ENCODE measurements at places on chromosomes 16 and 17.

DNA sequence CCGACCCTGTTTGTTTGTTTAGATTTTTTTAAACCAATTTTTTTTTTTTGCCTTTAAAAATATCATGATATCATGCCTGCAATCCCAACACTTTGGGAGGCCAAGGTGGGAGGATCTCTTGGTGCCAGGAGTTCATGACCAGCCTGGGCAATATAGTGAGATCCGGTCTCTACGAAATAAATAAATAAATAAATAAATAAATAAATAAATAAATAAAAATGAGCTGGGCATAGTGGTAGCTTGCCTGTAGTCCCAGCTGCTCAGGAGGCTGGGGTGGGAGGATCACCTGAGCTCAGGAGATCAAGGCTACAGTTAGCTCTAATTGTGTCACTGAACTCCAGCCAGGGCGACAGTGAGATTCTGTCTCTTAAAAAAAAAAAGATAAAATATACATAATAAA, 8.1 kb upstream of the IGF2BP1 start:
- no peak for DNase-seq

DNA sequence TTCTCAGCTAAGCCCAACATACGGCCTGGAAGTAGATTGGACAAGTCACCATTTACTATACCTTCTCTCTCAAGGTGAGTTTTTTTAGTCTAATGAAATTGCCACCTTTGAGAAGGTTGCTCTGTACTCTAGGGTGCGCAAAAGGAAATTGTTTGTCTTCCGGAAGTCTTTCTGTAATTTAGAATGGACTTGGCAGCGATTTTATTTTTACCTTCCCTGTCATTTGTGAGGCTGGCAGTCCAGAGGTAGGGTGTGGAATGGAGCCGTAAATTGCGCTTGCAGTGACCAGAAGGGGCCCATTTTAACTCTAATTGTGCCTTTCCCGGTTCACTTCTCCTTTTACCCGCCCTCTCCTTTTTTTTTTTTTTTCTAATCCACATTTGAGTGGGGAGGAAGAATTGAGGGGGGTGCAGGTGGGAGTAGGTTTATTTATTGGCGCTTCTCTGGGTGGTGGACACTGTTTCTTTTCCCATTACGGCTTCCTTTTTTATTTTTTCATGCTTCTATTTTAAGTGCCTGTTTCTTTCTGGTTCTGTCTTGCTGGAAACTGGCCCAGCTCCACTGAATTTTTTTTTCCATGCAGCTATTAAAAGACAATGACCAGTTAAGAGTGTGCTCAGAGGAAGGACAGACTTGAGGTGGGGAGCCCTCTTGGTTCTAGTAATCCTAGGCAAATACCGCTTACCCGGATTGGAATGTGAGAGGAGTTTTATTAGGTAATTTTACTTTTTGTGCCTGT, 89.7 kb upstream of the CLEC18A start:
- no peak for DNase-seq

DNA sequence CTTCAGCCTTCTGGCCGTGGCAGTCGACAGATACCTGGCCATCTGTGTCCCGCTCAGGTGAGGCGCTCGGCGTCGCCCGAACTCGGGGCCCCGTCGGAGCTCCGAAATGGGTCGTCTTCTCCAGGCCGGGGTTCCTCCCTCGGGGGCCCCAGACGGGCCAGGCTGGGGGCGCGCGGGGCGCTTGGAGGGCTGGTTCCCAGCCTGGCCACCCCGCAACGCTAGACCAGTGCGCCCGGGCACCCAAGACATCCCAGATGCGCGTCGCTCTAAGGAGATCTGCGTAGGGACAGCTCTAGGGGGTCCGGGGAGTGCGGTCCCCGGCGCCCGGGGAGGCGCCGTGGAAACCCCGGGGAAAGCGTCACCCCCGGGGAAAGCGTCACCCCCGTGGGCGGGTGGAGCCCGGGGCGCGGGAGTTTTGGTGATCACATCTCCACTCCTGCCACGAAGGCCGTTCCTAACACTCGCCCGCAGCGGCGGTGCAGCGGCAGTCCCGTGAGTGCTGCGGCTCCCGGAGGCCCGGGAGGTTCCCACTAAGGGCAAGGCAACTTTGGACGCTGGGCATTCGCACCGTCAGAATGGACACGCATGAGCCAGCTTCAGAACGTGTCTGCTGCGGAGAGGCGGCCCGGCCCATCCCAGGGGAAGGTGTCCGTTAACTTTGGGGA, 729 bp downstream of the ADORA2B start:
- no peak for DNase-seq

DNA sequence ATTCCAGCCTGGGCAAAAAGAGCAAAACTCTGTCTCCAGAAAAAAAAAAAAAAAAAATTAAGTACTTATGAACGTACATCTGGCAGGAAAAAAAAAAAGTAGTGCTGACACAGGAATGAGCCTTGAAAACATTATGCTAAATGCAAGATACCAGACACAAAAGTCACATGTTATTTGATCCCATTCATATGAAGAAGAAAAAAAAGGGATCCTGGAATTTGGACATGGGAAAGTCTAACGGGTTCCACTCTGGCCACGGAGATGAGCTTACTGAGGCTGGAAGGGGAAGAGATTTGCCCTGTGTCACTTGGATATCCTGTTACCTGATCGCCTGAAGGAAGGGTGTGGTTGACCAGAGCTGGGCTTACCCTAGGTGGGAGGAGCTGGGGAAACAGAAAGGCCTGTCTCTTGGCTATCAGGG, 251.9 kb downstream of the PARN start:
- DNase-seq = no peak

GRCh38 chr16:10751291-10751697, 7.7 kb downstream of the NUBP1 start:
- no peak for DNase-seq

GRCh38 chr17:50074227-50074626, 18.3 kb downstream of the ITGA3 start:
- no peak for DNase-seq

DNA sequence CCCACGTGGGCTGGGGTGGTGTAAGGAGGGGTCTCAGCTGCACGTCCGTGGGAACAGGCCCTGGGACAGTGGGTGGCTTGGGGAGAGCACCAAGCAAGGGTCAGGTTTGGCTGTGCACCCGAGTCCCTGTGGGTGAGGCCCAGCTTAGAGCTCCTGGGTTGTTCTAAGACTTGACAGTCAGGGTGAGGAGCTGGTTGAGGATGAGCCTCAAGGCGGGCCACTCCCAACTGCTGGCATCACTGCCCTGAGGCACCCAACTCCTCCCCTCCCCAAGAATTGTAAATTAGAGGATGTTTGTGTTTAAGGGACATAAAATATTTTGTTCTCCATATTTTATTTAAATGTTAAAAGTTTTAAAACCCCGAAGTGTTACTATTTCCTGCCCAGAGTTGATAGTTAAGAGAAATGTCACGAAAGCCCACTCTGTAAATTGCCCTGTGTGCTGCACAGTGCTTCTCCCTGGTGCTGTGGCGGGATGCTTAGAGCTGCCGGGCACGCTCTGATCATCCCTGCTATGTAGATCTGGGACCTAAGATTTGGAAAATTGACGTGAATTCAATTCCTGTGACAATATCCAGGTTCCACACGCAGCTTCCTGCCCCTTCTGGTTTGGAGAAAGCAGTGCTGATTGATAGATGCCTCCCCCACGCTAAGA, 15.9 kb downstream of the ZC3H18 start:
- DNase-seq = no peak

GRCh38 chr17:9728005-9728404, 63.4 kb downstream of the DHRS7C start:
- DNase-seq = no peak

DNA sequence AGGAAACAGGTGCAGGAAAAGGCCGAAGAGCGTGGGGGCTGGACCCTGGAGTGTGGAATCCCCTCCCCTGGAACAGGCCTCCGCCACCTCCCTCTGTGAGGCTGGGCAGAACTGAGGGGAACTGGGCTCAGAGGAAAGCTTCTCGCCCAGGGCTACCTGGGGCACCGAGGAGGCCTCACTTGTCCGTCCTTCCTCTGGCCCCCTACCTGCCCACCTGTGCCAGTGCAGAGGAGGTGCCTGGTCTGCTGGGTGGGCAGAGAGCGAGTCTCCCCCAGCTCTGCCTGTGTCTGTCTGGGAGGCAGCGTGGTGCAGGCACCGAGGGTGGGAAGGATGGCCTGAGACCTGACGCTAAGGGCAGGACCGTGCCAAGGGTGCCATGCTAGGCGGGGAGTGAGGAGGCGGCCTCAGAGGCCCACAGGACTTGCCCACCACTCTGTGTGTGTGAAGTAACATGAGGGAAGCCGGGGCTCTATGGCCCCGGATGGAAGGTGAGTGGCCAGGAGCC, 42.2 kb downstream of the ZFPM1 start:
- no peak for DNase-seq

DNA sequence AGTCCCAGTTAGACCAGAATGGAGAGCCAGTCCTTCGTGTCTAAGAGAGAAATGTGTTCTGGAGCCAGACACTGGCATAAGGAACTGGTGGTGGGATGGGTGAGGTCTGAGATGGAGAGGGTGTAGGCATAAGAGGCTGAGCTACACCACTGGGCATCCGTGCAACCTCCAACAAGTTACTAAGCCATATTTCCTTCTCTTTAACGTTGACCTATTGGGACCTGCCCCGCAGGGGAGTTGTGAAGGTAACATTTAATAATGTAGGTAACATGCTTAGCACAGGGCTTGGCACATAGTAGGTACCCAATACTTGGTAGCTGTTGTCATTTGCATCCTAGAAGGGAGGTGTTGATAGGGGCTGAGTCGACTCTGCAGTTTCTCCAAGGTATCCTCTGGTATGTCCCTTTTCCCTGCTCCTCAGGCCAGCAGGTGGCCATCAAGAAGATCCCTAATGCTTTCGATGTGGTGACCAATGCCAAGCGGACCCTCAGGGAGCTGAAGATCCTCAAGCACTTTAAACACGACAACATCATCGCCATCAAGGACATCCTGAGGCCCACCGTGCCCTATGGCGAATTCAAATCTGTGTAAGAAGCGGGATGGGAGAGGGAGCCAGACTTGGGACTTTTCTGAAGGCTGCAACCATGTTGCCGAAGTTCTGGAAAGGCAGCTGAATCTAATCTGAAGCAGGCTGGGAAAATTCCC, 1.2 kb downstream of the MAPK7 start:
- no peak for DNase-seq

- DNase-seq = no peak
These were observed 51.4 kb downstream of the USP22 start for GRCh38 chr17:20991276-20992037.

DNA sequence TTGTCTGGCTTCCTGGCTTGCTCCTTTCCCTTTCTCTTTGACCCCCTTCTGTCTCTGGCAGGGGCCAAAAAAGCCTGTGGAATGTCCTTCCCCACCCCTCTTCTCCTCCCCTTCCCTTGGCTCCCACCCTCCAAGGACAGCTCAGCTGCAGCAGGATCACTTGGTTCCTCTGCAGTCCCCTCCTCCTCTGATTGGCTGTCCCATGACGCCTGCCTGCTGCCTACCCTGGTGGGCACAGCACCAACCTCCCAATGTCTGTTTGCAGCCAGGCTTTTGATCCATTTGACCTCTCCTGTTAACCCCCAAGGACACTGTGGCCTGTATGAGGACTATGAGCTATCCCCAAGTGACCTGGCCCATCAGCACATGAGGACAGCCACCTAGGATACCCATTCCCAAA, 14.8 kb upstream of the MTMR4 start:
- no peak for DNase-seq

- peak; percentile 49 for DNase-seq
These were observed 646 bp downstream of the CBX2 start for GRCh38 chr17:79778504-79779083.

DNA sequence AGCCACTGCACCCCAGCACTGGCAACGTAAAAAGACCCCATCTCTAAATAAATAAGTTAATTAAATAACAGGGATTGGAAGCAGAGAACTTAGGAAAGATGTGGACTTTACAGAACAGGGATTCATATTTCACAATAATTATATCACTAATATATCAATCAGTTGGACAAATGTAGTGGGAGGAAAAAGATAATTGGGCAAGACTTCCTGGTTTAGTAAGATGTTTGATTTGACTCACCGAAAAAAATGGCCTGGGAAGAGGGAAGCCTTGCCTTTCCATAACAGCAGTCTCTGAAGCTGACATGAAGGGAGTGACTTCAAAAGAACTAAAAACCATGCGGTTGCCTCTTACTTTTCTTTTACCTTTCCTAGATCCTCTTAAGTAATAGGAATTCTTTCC, 15.2 kb upstream of the C17orf78 start:
- DNase-seq = no peak

- peak; percentile 75 for DNase-seq
These were observed 62.4 kb downstream of the BAIAP2 start for GRCh38 chr17:81097134-81097942.

GRCh38 chr16:17798716-17799115, 328.0 kb upstream of the XYLT1 start:
- no peak for DNase-seq

GRCh38 chr16:47519037-47519436, 57.9 kb downstream of the PHKB start:
- no peak for DNase-seq

GRCh38 chr17:50053654-50053960, 2.3 kb upstream of the ITGA3 start:
- DNase-seq = no peak

DNA sequence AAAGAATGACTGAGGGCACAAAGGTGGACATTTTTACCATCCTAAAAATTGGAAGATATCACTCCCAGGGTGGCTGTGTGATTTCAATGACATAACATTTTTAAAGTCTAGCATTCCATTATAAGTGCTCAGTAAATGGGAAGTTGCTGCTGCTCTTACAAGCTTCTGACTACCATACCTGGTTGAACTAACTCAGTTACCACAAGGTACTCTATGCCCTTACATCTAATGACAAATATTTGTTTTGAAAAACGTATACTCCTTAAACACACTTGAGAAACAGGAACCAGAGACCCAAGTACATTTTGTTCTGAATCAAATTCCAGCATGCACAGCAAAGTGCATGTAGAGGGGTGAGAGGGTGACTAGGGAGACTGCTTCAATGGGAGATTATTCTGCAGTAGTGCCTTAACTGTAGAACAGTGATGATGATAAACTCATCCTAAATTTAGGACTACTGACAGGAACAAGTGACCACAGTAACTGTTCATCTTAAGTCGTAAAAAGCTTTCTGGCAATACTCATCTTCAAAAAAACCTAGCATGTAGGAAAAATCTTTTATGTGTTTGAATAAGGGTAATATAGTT, 83.5 kb downstream of the KANSL1 start:
- DNase-seq = no peak

DNA sequence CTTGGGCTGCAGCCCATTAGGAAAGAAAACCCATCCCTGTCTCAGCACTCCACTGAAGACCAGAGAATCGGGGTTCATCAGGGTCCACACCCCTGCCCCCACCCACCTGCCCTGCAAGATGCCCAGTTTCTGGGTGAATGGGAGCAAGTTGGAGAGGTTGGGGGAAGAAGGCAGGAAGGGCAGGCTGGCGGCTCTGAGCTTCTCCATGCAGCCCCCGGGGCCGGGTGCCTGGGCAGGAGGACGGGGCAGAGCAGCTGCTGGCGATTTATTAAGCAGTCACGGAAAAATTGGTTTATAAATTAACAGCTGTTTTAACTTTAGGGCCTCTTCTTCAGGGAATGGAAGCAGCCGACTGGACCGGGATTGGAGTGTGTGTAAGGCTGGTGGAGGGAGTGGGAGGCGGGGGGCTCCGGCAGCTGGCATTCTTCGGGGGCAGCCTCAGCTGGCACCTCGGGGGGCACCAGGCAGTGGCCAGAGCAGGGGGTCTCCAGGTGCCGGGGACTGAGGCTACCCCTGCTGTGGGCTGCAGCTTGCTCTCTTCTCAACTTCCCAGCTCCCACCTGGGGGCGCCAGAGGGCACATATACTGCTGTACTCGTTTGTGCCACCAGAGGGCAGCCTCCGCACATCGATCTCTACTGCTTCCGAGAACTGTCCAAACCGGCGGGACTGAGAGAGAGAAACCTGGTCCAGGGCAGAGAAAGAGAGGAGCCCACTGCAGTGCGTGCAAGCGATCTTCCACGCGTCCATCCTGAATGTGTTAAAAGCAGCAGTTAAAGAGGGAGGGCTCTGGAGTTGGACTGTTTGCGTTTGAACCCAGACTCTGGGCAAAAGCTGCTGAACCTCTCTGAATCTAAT, 5.0 kb upstream of the PPP1R1B start:
- DNase-seq = peak; percentile 74

All from HEK293T (cell line).